ENCODE measurements at places on chromosomes 1 and 21.

GRCh38 chr1:2926447-2927055, 94.7 kb upstream of the ACTRT2 start:
- no peak for DNase-seq

DNA sequence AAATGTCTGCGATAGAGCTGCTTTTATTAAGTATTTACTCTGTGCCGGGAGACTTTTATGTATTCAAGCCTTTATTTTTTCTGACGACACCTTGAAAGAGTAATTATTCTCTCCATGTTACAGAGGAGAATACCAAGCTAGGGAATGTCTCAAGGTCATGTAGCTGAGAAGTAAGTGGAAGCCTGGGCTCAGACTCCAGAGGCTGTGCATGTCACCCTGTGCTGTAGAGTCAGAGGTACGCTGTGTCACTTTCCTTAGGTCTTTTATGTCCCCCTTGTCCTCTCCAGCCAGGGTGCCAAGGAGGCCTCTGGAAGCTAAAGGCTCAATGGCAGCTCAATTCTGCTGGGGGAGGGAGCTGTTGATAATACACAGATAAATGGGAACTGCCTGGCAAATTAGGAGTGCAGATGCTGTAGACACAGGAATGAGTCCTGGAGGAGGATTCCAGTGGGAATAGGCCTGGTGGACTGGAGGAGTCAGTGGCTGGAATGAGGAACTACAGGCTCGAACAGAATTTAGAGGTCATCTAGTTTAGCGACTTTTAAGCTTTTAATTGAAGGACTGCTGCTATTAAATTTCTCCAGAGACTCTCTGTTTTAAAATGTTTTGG, 9.3 kb upstream of the IL19 start:
- DNase-seq, result no peak

GRCh38 chr1:226684026-226684425, 55.1 kb downstream of the ITPKB start:
- DNase-seq, result no peak

- DNase-seq, result no peak
Measured at GRCh38 chr1:225539069-225539468, 111.2 kb upstream of the LBR start.

GRCh38 chr1:58573705-58574591, 3.1 kb downstream of the TACSTD2 start:
- DNase-seq, result no peak

GRCh38 chr1:30744060-30744756, 13.4 kb downstream of the LAPTM5 start:
- no peak for DNase-seq

DNA sequence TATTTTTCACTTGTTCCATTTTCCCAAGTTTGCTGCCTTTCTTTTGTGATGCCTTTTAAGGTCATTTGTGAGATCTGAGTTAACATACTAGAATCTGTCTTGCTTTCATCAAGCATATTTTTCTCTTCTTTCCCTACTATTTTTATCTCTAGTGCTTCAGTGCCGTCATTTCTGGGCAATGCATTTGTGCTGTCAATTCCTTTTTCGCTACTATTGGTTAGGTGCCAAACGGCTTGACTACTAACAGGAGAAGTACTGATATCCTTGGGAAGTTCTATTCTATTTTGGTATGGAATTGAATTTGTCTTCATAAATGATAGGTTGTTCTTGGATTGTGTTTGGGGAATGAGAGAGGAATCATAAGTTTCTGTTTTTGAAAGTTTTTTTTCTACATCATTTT, 42.2 kb downstream of the LRRC53 start:
- DNase-seq, result no peak

GRCh38 chr1:151238467-151238739, 16.1 kb upstream of the PSMD4 start:
- no peak for DNase-seq

DNA sequence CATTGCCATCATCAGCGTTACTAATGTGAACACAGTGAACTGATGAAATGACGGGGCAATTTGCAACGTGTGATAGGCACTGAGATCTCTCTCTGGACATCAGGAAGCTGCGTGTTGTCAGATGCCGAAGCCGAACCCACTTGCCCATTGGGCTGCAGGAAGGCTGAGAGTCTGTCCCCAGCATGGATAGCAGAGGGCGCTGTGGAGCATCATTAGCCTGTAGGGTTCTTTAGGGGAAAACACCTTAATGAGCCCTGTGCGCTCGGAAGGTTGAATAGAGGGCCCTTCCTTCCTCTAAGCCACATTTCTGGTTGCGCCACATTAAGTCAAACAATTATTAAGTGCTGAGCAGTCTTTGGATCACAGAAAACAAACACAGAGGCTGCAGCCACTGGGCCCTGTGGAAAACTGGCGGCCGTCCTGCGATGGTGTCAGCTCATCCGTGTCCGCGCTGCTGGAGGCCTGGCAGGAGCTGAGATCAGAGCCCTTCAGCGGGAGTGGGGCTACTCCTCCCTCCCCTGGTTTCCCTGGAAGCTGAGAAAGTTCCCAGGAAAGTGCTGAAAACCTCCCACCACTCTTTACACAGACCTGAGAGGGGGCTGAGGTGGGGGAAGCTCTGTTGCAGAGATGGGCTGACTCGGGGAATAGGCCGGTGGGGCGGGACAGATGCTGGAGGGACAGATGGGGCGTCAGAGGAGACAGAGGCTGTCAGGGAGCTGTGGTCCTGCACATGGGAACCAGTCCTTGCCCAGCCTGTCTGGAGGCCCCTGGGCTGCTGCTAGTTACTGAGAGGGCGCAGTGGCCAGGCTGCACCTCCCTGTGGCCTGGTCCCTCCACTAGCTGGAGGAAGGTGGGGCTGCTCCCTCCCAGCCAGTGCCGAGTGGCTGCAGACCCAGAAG, 12.7 kb downstream of the TFF2 start:
- peak; percentile 42 for DNase-seq

GRCh38 chr21:37381883-37382585, 15.5 kb downstream of the DYRK1A start:
- no peak for DNase-seq

GRCh38 chr1:47683401-47683800, 245.6 kb downstream of the FOXD2 start:
- DNase-seq, result no peak

- no peak for DNase-seq
Measured at GRCh38 chr1:213997038-213997771, 9.4 kb downstream of the PROX1 start.

- DNase-seq, result no peak
Measured at GRCh38 chr21:44724196-44724595, 12.8 kb upstream of the TSPEAR start.

- DNase-seq, result no peak
Measured at GRCh38 chr1:39396671-39397070, 94.8 kb upstream of the BMP8A start.

GRCh38 chr1:152479792-152480595, 30.6 kb upstream of the LCE5A start:
- DNase-seq, result no peak

GRCh38 chr1:168386949-168387586, 106.4 kb downstream of the TBX19 start:
- peak; percentile 87 for DNase-seq

- DNase-seq, result peak; percentile 89
Measured at GRCh38 chr1:65254320-65255034, 54.9 kb upstream of the DNAJC6 start.

GRCh38 chr1:200279810-200280411, 129.9 kb downstream of the ZNF281 start:
- peak; percentile 42 for DNase-seq

- no peak for DNase-seq
Measured at GRCh38 chr1:153626904-153627714, at the start of gene S100A13. Gene S100A13 (minus strand): TSS chr1:153627505. CDS start chr1:153626472, 1,033 bp downstream.

GRCh38 chr1:247639381-247639981, 34.1 kb downstream of the OR2G3 start:
- DNase-seq, result peak; percentile 9

- peak; percentile 39 for DNase-seq
Measured at GRCh38 chr1:169484683-169485430, 887 bp downstream of the SLC19A2 start.

Data from putamen (tissue), 1 donor.